ENCODE measurements at places on chromosomes 6 and 20.

GRCh38 chr6:17983730-17984129 is 3.7 kb downstream of the KIF13A start:
- DNase-seq, result no peak

DNA sequence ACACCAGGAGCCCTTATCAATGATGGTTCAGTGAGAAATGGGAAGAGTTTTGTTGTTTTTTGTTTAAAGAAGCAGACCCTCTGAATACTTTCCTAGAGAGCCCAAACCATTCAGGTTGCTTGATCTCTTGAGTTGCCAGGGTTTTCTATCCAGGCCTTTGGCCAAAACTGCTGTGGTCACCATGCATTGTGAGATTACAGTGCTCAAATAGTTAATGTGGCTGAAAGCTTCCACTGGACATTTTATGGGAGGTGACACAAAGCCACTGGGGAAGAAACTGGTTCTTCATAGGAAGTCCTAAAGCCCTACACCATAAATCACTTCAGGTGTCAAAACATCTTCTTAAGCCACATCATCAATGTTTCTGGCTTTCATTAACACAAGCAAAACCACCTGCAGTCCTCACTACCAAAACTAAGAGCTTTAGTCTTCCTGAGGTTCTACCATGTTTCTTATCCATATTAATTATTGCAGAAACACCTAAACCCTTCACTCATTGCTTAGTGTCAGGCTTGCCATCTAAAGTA is 101.6 kb downstream of the IBTK start:
- no peak for DNase-seq

DNA sequence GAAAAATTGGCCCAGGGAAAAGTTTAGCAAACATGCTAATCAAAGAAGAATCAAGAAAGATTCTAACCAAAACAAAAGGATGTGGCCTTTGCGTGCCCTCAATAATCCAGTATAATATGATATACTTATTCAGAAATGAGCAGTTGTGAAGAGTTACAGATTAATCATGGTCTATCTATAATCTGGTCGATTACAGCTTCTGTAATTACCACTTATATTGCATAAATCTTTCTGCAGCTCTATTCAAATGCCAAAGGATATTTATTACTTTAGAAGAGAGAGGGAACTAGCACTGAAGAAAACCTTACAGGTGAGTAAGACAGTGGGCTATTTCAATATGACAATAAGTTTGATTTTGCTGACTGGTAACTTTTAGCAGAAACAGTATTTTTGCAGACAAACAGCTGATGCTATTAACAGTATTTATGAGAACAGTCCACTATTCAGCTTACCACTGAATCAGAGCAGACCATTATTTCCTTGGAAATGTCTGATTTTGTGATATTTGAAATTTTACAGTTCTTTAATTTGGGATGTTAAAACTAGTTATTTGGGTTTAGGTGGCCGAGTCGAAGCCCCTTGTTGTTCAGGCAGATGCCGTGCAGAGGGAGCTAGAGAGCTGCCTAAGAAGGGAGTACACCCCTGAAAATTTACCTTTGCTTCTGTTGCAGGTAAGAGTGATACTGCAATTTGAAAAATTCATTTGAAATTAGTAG is 92.2 kb downstream of the CEP57L1 start:
- DNase-seq, result peak; percentile 51

GRCh38 chr6:107062691-107063090 is 34.7 kb downstream of the MTRES1 start:
- DNase-seq, result no peak

DNA sequence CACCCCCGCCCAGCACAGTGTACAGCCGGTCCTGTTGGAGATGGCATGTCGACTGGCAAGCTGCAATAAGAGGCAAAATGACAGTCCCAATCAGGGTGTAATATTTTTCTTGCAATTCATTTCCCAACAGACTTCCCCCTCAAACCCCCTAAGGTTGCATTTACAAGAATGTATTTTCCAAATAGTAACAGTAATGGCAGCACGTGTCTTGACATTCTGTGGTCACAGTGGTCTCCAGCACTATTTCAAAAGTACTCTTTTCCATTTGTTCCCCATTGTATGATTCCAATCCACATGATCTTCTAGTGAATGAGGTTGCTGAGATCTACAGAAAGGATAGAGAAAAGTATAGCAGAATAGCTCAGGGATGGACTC is 97.8 kb upstream of the CARMIL1 start:
- DNase-seq, result no peak

DNA sequence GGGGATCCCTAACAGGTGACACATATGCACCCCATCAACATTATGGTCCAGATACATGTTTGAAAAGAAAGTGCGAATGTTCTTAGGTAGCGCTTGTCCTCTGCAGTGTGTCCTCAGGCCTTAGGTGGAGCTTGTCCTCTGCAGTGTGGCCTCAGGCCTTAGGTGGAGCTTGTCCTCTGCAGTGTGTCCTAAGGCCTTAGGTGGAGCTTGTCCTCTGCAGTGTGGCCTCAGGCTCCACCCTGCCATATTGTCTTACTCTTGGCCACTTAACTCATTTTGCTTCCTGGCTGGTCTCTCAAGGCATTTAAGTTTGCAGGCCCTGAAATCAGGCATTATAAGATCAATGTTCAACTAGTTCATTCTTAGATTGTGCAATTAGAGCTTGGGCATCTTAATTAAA is 74.7 kb upstream of the SCP2D1 start:
- no peak for DNase-seq

GRCh38 chr6:106122306-106122918 is 36.3 kb downstream of the PRDM1 start:
- no peak for DNase-seq

- DNase-seq, result no peak
Measured at GRCh38 chr20:43746344-43747137, 19.7 kb upstream of the GTSF1L start.

GRCh38 chr6:14543971-14544585 is 426.5 kb downstream of the CD83 start:
- DNase-seq, result no peak

- DNase-seq, result no peak
Measured at GRCh38 chr20:63254232-63254605, at the start of gene NKAIN4. Gene NKAIN4, minus strand, starts transcription at chr20:63254463. Its CDS starts 13 bp downstream, at chr20:63254450.

- DNase-seq, result no peak
Measured at GRCh38 chr6:149231778-149232177, 85.7 kb upstream of the TAB2 start.

DNA sequence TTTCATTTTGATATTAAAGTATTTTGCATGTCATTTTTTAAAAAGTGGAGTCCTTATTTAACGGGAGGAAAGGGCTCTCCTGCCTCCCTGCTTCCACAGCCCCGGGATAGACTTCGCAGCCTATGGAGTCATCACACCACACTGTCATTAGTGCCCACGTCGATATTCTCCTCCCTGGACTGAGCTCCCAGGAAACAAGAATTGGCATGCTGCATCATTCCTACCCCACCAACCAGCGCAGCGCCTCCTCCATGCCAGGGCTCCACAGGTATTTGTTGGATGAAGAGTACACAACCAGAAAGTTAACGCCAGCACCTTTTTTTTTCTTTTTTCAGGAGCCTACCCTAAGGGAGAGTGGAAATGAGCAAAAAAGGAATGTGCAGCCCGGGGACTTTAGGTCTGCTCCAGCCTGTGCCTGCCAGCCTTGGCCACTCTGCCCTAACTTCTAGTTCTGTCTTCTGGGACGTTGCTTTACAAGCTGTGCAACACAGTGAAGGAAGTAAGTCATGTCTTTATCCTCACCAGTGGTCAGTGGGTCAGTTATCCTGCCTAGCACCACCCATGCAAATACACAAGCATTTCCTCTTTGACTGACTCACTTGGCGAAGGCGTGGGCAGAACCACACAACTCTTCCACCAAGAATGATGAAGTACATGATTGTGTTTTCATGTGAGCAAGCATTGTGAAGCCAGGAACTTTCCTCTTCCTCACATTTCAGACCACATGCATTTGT is 180.7 kb upstream of the UST start:
- DNase-seq, result no peak

DNA sequence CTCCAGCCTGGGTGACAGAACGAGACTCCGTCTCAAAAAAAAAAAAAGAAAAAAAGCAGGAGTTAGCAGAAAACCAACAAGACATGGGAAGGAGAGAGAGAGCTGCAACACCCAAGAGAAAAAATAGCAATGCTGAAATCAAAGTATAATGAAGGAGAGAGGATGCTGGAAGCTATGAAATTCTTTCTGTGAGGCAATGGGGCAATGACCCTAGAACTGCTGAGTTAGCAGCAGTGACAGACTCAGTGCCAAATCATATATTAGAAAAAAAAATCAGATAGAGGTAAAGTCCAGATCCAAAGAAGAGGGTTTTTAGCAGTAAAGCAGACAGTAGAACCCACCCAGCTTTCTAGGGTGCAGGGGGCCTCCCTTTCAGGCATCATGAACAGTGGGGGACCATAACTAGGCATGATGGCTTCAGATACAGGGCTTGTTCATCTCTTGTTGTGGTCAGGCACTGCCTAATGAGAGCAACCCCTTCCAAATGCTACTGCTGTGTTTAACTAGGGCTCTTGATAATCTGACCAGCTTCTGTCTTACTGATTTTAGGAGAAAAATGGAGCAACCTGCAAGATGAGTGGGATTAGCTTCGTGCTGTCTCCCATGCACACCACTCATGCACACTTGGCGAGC is 26.9 kb downstream of the SLC17A2 start:
- DNase-seq, result no peak

DNA sequence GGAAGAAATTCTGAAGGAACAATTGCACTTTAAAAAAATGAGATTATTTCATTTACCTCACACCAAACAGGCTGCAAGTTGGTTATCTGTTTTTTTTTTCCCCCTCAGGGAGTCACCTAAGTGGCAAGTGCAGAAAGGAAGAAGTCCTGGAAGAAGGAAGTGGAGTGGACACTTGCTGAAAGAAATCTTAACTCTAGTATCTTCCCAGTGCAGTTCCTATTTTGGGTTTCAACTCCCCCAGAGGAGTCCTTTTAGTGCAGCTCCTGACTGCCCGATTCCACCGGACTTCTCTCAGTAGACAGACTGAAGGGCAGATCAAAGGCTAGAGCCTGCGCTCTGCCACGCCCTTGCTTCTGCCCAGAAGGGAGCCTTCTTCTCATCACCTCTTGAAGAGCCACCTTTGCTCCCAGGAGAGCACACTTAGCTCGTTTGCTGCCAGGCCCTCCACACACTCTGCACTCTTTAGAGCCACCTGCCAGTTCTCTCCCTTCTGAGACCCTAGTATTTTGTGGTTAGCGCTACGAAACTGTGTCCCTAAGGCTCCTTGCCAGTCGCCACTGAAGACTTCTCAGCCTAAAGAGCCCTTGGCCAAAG is 4.9 kb downstream of the MTCL3 start:
- peak; percentile 0 for DNase-seq

DNA sequence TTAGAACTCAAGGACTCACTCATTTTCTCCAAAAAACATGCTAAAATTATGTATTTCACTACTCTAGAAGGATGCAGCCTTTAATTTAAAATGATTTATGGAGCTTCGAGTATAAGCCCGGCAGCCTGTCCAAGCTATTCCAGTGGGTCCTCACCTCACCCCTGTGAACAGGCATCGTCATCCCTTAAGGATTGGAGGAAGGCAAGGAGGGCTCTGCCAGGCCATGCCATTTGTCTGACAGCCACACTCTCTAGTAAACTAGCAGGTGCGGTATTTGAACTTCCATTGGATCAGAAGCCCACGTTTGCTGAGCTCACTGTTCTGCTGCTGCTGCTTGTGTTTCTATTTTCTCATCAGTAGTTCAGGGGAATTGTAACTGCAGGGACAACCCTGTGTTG is 39.8 kb upstream of the NAA20 start:
- DNase-seq, result no peak

DNA sequence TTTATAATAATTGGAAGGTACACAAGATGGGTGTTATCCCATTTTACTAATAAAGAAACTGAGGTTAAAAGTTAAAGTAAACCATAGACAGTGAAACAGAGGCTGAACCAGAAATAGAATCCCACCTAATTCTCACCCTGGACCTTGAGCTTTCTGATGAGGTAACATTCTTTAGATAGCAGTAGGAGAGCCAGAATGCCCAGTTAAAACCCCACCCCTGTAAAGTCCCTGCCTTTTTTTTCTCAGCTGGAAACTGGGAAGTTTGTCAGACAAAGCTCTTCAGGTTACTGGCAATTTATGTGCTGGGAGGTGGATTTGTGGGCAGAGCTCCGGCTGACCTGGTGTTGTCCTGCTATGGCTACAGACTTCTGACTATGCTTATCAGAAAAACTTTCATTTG is 1.9 kb upstream of the MCHR2 start:
- DNase-seq, result no peak

- DNase-seq, result no peak
Measured at GRCh38 chr20:46062621-46063020, 27.1 kb downstream of the NCOA5 start.

GRCh38 chr6:107827541-107827940 is 3.4 kb upstream of the SCML4 start:
- DNase-seq, result no peak

GRCh38 chr6:34152042-34152524 is 6.2 kb upstream of the GRM4 start:
- DNase-seq, result no peak

DNA sequence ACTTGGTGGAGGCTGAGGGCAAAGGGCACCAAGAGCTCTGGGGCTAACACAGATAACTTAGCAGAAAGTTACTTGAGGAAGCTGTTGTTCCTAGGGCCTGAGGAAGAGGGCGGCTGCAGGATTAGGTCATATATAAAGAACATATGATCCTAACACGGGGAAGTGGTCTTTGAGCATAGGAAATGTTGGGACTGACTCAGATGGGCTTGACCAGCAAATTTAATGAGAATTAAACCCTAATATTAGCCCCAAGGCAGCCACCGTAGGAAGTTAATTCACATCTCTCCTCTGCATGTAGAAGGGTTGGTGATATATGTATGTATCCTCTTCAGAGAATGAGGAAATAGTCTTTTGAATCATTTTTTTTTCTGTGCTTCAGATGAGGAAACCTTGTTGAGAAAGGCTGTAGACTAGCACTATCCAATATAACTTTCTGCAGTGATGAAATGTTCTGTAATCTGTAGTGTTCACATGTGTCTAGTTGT is 9.2 kb upstream of the ZBTB9 start:
- DNase-seq, result no peak

GRCh38 chr6:170134471-170135440 is 156.1 kb downstream of the DLL1 start:
- DNase-seq, result no peak

- no peak for DNase-seq
Measured at GRCh38 chr20:62320581-62321354, 18.0 kb downstream of the ADRM1 start.

- DNase-seq, result no peak
Measured at GRCh38 chr6:106858653-106859092, 115.9 kb downstream of the CD24 start.

DNA sequence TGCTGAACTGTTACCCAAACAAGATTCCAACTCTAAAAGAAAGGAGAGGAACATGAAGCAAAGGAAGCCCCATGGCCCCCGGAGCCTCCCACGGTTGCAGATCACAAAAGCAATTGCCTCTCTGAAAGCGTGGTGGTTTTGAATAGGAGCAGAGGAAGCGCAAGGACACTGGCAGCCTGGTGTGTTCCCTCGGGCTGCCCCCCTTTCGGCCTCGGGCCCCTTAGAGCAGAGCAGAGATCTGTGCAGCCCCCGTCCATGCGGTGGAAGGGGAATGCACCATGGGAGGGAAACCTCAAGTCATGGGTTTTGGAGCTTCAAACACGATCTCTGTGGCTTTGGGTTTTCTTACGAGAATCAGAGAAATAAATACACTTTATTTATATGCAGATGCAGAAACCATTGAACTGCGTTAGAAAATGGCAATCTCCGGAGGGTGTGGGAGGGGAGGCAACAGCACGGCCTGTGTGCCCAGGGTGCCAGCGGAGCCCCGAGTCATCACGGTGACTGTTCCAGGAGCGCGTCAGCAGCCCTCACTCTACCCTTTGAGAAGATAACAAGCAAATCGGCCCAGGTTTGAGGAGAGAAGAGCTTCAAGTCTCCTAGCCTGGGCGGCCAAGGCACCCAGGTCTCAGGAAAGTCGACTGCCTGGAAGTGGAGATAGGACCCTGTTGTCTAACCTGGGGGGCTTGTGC is 20.5 kb downstream of the FOXF2 start:
- no peak for DNase-seq

Measured in muscle of arm (tissue), 14 donors.